IPS DF 6.9 (cell line): ENCODE measurements at places on chromosomes 3 and 15.

DNA sequence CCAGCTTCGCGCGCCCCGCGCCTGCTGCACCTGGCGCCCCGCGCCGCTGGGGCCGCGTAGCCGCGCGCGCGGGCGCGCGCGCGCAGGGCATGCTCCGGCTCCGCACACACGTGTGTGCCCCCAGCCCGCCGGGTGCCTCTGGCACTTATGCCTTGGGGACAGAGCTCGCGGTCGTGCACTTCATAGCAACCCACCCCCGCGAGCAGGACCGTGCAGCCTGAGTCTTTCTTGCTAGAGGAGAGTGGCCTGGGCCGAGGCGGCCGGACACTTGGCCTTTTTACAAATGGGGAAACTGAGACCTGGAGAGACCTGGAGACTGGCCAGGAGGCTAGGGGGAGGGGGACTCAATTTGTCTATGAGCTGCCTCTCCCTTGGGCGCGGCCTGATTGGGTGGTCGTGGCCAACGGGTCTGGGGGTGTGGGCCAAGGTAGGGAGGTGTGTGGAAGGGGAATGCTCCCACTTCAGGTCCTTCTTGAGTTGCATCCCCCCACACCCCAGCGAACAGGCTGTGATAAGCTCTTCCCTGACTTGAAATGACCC is 562 bp downstream of the NBEAL2 start:
- no peak for DNase-seq

- DNase-seq, result no peak
These were observed 148.7 kb downstream of the RORA start for GRCh38 chr15:61080221-61081026.

- no peak for DNase-seq
These were observed 331 bp downstream of the RNU6-1 start for GRCh38 chr15:67839499-67839928.

GRCh38 chr15:63911160-63911559 is 77.4 kb upstream of the HERC1 start:
- DNase-seq, result no peak

- no peak for DNase-seq
These were observed 70.9 kb upstream of the ST8SIA2 start for GRCh38 chr15:92322566-92323355.

- no peak for DNase-seq
These were observed 42.9 kb downstream of the PIAS1 start for GRCh38 chr15:68097029-68097428.

- DNase-seq, result no peak
These were observed 378.6 kb upstream of the MCTP2 start for GRCh38 chr15:93852761-93853160.

DNA sequence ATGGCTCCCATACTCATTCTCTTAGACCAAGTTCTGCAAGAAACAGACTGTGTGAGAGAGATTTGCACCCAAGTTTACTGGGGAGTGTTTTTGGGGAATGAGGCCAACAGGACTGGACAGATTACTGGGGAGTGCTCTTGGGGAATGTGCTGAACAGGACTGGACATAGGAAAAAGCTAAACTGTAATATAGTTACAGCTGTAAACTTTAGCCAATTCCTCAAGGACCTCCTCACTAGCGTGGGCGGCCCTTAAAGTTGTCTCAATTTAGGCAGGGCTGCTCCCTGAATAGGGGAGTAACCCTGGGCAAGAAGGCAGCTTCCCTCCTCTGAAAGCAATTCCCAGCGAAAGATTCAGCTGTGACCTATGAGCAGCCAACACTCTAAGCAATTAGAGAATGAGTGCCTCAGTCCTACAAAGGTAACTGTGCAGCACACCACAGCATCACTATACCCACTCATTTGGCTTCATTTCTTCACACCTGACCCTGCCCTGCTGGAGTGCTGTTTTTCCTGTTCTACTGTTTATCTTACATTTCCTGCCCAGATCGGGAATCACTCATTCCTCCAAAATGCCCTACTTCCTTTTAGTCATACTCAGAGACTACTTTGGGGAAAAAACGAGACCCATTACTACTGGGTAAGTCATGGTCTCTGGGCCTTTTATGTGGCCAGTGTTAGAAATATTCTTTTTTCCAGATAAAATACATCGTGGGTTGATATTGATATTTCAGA is 41.3 kb upstream of the TRIM42 start:
- DNase-seq, result no peak

- no peak for DNase-seq
These were observed 8.0 kb upstream of the ITIH3 start for GRCh38 chr3:52786330-52787215.

GRCh38 chr3:66520724-66521123 is 19.9 kb upstream of the LRIG1 start:
- no peak for DNase-seq

GRCh38 chr3:194870394-194871110 is 184.9 kb downstream of the FAM43A start:
- no peak for DNase-seq

DNA sequence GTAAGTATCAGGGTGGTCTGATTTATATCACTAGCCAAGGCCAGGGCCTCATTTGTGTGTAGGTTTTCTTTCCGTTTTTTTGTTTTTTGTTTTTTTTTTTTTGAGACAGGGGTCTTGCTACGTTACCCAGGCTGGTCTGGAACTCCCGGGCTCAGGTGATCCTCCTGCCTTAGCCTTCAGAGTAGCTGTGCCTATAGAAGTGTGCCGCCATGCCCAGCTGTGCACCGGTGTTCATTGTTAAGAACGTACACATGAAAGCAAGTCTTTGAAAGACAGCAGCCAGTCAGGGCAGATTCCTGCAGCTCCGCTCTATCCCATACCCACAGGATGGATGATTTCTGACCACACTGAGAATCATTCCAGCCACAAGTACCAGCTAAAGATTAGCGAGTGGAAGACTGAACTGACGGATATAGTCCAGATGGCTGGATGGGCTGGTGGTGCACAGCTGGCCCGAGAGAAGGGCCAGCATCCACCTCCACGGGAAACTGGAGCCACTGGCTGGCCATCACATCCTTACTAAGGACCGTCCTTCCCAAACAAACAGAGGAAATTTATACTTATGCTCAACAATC is 95.4 kb downstream of the PCSK6 start:
- DNase-seq, result no peak
